ENCODE measurements at places on chromosomes 12 and 14.

DNA sequence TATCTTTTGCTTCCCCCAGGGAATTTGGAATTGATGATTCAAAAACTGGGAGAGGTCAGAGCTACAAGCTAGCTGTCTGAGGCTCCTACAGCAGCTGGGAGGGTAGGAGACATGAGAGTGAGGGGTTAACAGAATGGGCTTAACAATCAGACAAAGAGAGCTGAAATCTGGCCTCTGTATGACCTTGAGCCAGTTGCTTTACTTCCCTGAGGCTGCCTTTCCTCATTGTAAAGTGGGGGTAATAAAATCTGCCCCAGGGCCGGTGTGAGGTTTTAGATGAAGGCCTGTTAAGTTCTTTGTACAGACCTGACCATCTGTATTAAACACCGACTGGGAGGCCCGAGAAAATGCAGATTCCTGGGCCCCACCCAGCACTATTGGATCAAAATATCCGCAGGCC is 164.3 kb upstream of the NOS1 start:
- DNase-seq, result no peak

DNA sequence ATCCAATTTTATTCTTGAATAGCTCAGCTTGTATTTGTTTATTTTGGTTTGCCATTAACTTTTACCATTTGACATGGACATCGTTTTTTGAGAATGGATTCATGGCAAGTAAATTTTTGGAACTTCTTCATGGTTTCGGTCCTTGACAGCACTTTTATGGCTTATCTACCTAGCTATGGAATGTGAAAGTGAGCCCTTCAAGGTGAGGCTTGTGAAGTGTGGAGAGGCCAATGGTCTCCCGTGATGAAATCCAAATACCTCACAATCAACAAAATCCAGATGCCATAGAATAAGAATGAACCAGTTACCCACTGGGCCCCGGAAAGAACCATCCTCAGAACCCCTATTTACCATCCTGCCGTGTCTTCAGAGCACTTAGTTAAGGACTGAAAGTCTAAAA is 978.8 kb downstream of the FSCB start:
- DNase-seq, result no peak

DNA sequence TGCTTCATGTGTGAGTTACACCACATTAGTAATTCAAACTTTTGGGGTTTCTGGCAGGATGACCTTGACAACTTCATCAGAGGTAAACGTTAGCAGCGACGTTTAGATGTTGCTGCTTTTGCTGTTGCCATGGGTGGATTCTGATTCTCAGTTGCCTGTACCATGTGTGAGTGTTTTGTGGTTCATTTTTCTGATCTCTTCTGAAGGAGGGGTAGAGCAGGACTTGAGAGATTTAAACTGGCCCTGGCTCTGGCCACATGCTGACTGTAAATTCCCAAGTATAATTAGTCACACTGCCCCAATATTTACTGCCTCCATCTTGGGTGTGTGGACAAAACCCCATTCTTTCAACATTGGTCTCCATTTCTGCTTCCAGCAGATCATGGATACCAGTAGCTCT is 110.4 kb downstream of the ETV6 start:
- DNase-seq, result no peak

DNA sequence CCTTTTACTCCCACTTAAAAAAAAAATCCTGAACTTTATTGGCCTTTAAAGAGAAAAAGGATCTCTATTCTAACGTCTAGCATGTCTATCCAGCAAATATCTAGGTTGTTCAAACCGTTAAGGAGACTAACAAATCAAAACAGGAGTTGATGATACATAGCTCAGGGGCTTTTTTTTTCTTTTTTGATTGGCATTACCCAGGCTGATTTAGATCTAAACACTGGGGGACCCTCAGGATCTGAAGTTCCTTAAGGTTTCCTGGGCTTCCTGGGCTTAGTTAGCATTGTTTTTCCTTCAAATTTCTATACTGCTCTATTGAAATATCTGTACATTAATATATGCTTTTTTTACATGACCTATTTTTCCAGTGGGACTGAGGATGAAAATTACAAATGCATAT is 42.3 kb downstream of the EFCAB11 start:
- no peak for DNase-seq

DNA sequence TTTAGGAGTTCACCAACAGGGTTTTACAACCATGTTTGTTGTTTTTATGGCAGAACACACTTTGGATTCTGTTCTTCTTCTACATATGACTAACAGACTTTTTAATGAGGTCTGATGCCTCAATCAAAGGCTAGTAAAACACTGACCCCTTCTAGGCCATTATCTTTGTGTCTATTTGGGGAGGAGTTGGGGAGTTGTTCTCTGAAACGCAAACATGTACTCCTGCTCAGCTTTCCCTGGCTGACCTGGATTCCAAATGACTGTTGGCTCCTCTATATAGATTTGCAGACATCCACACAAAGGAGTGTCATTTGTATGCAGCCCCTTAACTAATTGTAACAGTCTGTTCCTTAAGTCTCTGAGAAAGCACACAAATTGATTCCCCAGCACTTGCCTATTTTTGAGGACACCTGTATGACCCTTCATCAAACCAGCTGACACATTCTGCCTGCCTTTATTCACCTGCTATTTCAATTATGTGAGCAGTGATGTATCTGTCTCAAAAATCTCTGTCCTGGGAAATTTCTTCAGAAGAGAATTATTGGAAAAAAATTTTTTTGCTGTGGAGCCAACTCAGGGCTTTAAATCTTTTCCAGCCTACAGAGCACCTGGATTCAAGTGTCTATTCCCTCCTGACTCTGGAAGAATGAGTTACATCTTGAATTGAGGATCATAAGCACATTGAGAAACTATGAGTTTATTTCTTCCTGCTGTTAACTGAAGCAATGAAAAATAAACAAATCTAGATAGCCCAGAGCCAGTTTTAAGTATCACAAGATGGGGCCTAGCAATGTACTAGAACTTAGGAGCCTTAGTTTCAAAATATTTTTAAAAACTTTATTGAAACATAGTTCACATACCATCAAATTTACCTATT is 417.2 kb downstream of the RAD51B start:
- no peak for DNase-seq

DNA sequence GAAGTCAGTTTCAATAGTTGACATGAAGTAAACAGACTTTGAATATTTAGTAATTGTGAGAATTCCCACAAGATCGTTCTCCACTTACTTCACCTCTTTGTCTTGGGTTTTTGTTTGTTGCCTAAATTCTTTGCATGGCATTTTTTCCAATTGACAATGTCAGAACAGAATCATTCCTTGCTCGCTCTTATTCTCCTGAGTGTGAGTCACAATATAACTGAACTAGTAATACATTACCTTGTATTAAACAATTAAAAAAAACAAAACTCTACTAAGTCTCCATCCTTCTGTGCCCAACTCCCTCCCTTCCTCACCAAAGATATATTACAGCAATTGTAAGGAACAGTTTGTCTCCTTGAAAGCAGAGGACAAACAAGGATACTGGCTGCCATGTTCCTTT is 638.8 kb upstream of the NOVA1 start:
- no peak for DNase-seq

DNA sequence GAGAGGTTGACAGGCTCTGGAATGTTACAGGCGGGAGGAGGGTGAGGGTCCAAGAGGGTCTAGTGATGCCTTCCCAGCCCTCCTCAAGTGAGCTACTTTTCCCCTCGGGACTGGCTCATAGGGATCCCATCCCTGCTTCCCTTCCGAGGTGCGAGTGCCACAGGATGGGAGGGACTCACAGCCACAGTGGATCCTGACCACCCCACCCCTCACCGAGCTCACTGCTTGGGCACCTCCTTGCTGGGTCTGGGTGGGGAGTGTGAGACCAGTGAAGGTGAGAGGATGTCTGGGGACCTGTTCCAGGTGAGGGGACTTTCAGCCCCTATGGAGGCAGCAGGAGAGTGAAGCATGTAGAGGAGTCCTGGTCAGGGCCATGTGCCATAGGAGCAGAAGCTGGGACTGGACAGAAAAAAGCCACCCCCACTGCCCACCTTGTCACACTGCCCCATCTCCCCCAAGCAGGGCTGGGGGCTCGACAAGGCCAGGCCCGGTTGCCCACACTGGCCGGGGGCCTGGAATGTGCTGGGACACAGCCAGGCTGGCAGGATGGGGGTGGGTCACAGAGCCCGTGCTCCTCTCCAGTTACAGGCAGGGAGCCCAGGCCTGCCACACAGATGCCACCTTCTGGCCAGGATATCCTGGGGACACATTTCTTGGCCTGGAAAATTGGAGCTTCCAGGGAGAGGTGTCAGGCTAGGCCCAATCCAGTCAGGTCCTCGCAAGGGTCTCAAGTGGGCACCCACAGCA is 1.7 kb upstream of the TNS2 start:
- no peak for DNase-seq

DNA sequence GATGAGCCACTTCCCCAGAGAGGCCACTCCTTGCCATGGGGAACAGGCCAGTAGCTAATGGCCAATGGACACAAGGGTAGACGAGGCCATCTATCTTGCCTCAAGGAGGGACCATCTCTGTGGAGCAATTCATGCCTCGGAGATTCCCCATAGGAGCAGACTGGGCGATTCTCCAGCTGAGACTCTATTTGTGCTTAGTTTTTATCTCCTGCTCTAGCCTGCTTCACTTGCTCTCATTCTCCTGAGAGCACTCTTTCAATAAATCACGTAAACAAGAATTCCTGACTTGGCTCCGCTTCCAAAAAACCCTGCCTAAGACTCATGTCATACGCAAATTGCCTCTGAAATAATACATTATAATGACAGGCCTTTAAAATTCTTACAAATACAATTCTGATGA is 396.4 kb upstream of the USP15 start:
- no peak for DNase-seq

- DNase-seq, result no peak
Observed at GRCh38 chr12:2332947-2333346, 280.2 kb downstream of the CACNA1C start.

DNA sequence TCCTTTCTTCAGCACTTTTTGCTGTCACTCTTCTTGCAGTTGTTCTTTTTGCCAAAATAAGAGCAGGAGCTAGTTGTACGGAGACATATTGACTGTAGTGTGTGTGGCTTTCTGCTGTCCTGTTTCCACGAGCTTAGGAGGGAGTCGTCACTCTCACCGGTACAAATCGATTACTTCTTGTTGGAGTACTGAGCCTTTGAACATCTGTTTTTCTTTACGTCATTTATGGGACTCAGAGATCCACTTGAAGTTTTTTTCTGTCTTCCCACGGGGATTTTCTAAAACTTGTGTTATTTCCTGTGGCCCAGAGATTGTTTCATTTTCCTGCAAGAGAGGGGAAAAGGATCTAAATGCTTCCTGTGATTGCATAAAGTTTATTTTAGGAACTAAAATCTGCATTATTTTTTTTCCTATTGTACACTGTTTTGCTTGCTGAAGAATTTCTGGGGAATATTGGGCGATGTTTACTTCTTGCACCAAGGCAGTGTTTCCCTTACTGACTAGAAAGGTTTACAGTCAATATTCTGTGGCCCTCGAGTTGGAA is 199.8 kb upstream of the ARHGAP5 start:
- no peak for DNase-seq

DNA sequence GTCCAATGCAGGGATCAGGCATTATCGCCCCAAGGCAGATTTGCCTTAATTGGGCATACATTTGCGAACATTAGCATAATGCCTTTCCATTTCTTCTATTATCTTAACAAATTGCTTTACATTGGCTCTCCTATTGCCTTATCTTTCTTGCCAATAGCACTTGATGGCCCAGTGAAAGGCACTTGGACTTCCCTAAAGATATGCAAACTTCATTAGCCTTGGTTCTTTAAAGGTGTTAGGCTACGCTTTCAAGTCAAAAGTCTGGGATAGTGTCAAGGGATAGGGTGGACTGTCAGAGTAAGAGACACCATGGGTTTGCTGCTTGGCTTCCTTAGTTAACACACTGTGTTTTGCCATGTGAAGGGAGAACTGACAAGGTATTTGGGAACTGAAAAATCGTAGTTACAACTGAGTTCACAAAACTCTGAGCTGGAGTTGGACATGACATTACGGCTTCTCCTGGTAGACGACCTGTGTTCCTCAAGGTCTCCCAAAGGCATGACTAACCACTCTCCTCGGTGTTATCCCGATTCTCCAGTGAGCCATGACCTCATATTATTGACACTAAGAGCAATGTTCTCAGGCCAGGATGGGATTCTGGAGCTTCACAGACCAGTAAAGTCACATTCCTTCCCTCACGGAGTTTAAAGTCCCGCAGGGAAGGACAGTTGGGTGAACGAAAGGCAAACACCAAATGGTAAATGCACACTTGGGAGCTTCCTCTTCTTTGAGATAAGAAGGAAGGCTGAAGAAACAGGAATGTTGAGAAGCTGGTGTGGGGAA is 65.2 kb downstream of the TBC1D30 start:
- DNase-seq, result no peak

DNA sequence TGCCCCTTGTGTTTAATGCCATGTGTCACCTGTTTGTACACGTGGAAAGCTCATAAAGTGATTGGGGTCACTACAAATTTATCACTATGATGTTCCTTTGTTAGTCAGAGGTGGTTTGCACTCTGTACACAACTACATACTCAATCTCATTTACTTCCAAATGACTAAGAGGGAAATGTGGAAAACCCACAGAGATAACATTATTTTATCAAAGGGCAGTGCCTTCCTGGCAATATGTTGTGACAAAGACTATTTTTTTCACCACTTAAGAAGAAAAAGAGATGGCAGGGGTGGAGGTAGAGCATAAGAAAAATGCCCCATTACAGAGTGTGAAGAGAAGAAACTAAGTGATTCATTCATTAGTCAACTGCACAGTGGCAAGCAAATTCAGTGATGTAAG is 1064.1 kb upstream of the FLRT2 start:
- no peak for DNase-seq

GRCh38 chr14:81927070-81927469 is 393.4 kb upstream of the SEL1L start:
- no peak for DNase-seq

GRCh38 chr14:77335576-77335975 is 14.7 kb downstream of the GSTZ1 start:
- no peak for DNase-seq

- DNase-seq, result no peak
Observed at GRCh38 chr12:2283916-2284315, 231.1 kb downstream of the CACNA1C start.

GRCh38 chr12:27453421-27453820 is 6.9 kb downstream of the SMCO2 start:
- DNase-seq, result no peak

GRCh38 chr14:100100032-100100703 is 34.9 kb downstream of the EVL start:
- DNase-seq, result no peak

GRCh38 chr12:113727651-113728061 is 238.5 kb downstream of the RBM19 start:
- no peak for DNase-seq

- no peak for DNase-seq
Observed at GRCh38 chr12:52023976-52024688, 17.4 kb downstream of the TAMALIN start.

Measured in stimulated activated CD8-positive, alpha-beta memory T cell treated with anti-CD3 and anti-CD28 coated beads, Interleukin-7, amount 100 ng/mL, for 1 hour (primary cell).